ENCODE measurements at places on chromosomes 6 and 20. TPM values are rescaled to one million over a fixed set of nuclear protein-coding genes. Genes with fewer than 3 reads are reported as not detected.

DNA sequence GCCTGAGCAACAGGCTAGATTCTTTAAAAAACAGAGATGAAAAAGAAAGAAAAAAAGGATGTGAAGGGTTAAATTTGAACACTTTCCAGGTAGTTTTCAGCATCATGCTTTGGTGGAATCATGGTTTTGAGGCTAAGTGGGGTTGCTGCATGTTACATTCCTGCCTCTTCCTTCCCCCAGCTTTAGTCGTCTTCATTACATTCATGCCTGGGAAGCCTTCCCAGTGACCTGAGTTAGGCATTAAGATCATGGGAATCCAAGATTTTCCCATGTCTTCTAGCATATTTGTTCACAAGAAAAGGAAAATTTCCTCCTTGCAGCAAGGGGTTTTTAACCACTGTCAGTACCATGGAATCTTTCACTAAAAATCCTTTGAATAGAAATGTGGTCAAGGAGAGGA, 12.0 kb downstream of the TPX2 start:
- DNase-seq = no peak

DNA sequence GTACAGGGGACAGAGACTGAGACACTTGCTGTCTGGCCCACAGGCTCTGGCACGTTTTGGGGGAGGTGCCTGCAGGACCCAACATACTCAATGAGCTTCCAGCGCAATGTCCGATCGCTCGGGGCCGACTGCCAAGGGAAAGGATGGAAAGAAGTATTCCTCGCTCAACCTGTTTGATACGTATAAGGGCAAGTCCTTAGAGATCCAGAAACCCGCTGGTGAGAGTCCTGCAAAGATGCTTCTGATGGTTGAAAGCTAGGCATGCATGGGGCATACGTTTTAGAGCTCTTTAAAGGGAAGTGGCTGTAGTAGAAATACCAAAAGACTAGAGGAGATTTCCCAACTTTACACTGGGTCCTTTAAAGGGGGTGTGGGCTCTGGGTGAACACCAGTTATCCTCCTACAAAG, 2.2 kb downstream of the PRRC2A start:
- no peak for DNase-seq

GRCh38 chr20:24668384-24668702, 198.9 kb downstream of the SYNDIG1 start:
- no peak for DNase-seq

- DNase-seq = no peak
Measured at GRCh38 chr6:167581637-167582036, 245.1 kb upstream of the AFDN start.

DNA sequence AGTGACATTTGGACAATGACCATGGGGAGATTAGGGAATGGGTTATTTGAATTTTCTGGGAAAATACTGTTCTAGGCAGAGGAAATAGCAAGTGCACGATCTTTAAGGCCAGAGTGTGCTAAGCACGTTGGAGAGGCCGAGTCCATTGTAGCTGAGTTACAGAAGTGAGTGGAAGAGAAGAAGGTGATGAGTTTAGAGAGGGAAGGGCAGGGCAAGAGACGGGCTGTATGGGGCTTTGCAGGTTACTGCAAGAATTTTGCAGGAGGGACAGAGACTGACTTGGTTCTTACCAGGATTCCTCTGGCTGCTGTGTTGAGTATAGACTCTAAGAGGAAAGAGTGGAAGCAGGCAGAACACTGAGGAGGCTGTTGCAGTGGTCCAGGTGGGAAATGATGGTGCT, 1.1 kb upstream of the NCOA3 start:
- DNase-seq = no peak

- DNase-seq = no peak
Measured at GRCh38 chr20:4720977-4721349, 746 bp upstream of the PRND start.

DNA sequence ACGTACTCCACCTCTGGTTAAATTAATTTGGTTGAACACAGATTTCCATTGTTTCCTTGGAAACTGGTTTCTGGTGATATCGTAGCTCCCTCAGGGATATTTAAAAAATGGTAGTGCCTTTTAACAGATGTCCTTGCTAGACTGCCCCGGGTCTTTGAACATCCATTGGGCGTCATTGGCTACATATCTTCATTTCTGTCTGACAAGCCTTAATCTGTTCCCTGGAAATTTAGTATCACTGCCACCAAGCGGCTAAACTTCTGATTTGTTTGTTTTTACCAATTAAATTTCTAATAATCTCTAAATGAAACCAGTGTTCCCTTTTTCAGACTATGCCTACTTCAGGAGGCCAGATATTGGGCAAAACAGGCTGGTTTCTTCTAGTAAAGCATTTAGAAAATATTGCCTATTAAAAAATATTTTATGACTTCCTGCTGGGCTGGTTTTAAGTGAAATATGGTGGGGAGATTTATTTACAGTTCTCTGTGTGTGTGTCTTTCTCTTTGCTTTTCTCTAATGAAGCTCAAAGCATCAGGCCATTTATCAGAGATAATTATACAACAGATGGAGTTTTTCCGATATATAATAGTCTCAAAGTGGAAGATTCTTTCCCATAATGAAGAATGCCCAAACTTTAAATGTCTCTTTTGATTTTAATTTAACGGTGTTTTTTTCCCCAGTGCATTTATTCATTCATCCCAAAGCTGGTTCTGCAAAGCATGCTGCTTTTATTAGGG, 249.5 kb downstream of the ZFAND3 start:
- no peak for DNase-seq

DNA sequence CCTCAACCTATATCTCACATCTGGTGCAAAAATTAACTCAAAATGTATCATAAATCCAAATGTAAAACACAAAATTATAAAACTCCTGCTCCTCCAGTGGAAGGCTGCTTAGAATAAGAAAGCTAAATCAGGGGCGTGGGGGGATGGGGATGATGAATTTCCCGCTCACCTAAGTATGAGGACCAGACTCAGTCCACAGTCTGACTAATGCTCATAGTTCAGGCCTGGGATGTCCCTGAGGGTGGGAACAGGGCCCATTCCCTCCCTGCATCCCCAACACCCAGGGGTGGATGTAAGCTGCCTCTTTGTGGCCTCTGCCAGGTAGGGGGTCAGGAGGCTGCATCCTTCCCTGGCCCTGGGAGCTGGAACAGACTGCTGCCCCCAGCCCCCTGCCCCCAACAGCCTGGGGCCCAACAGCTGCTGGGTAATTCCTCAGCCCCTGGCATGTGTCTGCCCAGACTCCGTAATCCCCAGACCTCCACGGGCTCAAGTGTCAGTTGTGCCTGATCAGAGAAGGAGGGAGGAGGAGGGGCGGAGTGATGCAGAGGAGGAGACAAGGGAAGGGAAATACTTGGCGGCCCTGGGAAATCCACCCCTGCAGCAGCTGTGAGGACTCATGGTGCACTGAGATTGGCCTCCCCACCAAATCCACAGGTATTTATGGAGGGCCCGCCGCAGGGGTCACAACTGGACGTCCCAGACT, 224.5 kb downstream of the PREX1 start:
- no peak for DNase-seq

- DNase-seq = no peak
Measured at GRCh38 chr6:7282097-7282906, 30.7 kb downstream of the SSR1 start.

DNA sequence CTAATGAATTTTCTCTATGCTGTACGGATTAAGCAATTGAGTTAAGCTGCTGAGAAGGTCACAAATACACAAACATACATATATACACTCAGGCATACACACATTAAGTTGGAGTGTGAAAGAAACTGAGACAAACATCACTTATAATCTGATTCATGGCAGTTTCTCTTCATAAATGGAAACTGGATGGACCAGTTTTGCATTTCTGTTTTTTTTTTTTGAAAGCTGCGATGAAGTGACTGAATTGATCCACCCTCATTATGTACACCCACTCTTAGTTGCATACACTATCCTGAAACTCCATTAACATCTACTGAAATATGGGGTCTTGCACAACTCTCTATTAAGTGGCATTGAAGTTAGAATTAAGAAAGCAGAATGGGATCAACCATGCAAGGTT, 32.9 kb upstream of the TENT5A start:
- no peak for DNase-seq

DNA sequence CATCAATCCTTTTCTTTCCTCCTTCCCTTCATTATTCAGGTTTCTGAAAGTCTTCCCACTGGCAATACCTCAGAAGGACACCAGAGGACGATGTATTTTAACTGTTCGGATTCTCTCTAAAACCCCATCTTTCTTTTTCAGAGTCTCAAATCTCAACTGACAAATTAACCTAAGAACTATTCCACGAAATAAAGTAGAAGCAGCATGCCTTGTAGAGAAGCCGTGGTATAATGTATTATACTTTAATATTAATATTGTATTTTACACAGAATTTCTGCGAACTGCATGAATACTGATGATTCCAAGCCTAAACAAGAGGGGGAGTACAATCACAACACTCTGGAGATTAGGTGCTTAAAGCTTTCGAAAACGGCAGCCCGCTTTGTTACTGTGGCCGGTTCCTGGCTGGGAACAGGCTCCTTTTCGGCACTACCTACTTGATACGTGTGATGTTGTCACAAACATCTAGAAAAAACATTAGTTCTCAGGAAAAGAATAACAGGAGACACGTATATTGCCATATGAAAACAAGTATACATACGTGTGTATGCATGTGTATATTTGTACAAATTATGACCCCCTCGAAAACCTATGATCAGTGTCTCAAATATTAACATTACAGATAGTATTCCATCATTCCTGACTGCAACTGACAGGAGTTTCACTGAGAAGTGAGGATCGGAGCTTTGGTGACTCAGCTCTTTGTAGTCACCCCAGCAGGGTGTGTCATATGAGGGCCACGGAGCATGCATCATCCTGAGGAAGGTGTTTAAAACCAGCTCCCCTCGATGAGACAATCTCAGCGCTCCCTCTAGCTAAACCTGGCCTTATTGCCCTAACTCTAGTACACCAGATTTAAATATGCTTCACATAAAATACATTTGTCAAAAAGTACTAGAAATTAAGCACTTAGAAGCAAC, 319.7 kb upstream of the TCF21 start:
- DNase-seq = peak; percentile 84

GRCh38 chr6:150723857-150724256, 124.2 kb downstream of the PLEKHG1 start:
- DNase-seq = no peak

DNA sequence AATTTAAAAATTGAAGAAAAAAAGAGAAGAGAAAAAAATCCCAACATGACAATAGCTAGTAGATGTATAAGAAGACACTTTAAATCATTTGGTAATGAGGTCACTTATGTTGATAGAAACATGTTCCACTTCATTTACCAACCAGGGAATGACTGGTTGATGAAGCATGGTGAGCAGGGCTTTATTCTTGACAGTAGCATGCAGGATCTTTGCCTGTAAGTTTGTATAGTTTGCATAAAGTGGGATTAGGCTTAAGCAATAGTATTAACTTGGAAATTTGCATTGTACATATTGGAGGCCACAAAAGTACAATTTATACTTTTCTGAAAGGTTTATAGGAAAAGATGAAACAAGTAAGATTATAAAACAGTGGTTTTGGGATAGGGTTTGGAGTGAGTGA, 67.0 kb downstream of the NOX3 start:
- no peak for DNase-seq

DNA sequence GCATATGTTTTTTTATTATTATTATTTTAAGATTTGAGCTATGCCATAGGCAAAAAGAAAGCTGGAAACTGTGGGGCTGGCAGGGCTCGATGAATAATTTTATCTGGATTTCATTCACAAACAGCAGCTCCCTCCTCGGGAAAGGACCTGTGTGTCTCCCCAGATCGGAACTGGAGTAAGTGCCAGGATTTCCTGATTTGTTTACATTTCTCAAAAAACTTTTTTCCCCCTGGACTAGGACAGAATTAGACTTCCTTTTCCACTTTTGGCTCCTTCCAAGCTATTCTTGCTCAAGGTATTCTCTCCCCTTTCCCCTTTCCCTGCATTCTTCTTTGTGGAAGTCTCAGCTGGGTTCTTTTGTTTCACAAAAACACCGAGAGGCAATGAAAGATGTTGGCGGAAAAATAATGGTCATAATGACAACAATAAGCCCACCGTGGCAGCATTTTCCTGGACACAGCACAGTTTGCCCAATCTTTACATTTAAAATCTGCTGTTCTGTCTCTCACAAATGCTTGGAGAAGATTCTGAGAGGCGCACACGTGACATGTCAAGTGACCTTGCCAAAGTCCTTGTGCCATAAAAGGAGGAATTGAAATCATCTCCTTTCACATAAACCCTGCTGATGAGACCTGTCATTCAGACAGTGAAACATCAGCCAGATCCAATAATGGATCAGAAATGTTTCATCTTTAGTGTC, 85.8 kb upstream of the PREP start:
- DNase-seq = no peak

DNA sequence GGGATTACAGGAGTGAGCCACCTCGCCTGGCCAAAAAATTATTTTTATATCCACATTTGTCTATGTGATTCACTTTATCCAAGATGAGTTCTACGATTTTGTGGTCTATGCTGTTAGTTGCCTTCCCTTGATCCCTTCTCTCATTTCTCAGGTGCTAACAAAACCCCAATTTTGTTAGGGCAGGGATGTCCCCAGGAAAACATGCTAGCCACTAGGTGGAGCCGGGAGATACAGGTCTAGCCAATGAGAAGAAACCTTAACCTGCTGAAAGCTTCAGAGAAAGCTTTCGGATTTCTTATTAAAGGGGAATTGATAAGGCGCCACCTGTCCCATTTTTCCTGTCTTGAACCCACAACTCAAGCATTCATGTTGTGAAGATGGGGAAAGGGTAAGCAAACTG, 167.4 kb upstream of the OLIG3 start:
- no peak for DNase-seq

GRCh38 chr6:131250122-131250521, 114.9 kb downstream of the AKAP7 start:
- peak; percentile 55 for DNase-seq

- peak; percentile 31 for DNase-seq
Measured at GRCh38 chr6:105994118-105994590, 92.0 kb upstream of the PRDM1 start.

GRCh38 chr6:43763812-43764522, 6.0 kb upstream of the VEGFA start:
- DNase-seq = no peak

- DNase-seq = no peak
Measured at GRCh38 chr6:135084916-135085269, 30.3 kb upstream of the HBS1L start.

Gene MUCL3
- 0.10 TPM for polyA plus RNA-seq

Gene COL20A1
- 1.2 TPM for polyA plus RNA-seq

Gene ZC3H12D
- polyA plus RNA-seq = 0.70 TPM

Gene FOXQ1
- 10.9 TPM for polyA plus RNA-seq

Gene SLC52A3
- polyA plus RNA-seq = 4.0 TPM

Gene HLA-DMB
- polyA plus RNA-seq = 64.6 TPM

Gene SYCP2L
- polyA plus RNA-seq = 7.9 TPM

Gene RHAG
- polyA plus RNA-seq = 0.96 TPM

Gene CGA
- polyA plus RNA-seq = 0.38 TPM

Measured in left kidney (tissue), 8 donors.